ENCODE measurements at places on chromosomes 1 and 21.

DNA sequence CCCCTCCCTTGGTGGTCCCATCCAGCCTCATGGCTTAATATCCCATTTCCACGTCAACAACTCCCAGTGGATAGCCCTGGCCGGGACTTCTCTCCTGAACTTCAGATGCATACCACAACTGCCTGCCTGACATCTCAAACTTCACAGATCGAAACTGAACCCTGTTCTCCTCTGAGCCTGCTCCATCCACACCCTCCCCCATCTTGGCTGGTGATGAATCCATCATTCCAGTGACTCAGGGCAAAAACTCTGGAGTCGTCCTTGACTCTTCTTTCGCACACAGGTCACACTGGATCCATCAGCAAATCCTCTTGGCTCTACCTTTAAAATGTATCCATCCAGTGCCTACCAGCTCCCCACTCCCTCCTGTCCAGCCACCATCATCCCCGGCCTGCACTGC is 3.9 kb downstream of the TAS1R2 start:
- no peak for DNase-seq

DNA sequence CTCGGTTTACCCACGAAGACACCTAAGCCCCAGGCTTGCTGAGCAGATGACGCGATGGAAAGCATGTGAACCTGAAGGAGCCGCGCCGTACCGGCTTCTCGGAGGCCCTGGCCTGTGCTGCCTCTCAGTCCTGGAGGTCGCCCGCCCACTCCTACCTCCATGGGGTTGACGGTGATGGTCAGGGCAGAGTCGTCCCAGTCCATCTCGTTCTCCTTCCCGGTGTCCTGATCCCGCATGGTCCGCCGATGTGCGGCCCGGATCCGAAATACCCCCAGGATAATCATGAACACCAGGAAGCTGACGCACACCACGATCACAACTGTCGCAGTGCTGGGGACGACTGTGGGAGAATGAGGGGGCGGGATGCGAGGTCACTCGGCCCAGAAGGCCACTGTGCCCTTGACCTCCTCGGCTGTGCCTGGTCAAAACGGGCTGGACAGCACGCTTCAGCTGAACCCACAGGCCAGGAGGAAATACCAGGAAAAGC is 79.6 kb downstream of the PIK3CD start:
- DNase-seq = no peak

GRCh38 chr1:55916481-55916880 is 662.9 kb downstream of the PLPP3 start:
- no peak for DNase-seq

GRCh38 chr1:93805027-93805610 is 73.9 kb downstream of the DNTTIP2 start:
- DNase-seq = no peak

DNA sequence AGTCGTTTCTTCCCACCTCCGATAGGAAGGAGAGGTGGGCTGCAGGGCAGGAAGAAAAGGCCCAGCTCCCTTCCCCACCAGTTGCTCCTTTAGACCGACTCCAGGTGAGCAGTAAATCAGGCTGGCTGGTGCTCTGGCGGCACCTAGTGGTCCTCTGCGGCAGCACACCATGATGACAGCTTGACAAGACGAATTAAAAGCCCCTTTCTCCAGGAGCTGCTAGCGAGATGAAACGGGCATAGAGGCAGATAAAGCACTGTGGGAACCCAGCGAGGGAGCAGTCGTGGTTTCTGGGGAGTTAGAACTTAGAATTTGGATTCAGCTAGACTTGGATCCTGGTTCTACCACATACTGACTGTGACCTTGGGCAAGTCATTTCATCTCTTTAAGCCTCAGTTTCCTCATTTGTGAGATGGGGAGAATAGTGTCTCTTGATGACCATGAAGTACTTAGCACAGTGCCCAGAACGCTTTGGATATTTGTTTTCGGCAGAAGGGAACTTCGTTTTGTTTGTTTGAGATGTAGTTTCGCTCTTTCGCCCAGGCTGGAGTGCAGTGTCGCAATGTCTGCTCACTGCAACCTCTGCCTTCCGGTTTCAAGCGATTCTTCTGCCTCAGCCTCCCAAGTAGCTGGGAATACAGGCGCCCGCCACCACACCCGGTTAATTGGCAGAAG is 21.8 kb upstream of the COL9A2 start:
- DNase-seq = peak; percentile 75

DNA sequence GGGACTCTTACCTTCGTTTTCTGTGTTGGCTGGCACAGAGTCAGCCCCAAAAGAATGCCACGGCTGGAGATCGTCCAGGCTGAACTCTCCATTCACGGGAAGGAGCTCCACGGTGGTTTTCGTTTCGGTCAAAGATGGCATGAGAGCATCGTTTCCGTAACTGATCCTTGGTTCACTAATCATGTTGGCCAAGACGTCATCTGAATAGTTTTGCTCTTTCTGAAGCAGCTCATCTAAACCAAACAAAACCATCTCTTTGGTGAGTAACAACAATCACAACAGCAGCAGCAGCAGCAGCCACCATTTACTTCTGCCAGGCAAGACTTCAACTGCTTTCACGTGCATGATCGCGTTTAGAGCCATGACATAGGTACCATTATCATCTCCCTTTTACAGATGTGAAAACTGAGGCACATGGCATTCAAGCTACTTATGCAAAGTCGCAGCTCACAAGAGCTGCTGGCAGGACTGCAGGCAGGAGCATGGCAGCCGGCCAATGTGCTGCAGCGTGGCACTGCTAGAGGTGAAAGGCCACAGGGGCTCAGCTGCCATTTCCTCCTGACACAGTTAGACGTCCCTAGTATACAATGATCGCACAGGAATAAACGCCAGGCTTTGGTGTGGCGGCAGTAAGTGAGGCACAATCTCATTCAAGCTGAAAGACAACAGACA is 177.1 kb downstream of the GABPA start:
- no peak for DNase-seq

- DNase-seq = peak; percentile 96
Observed at GRCh38 chr1:7961216-7962013, at the start of gene PARK7. Gene PARK7 (plus strand): TSS chr1:7961711. CDS start chr1:7962786, 1,075 bp downstream.

DNA sequence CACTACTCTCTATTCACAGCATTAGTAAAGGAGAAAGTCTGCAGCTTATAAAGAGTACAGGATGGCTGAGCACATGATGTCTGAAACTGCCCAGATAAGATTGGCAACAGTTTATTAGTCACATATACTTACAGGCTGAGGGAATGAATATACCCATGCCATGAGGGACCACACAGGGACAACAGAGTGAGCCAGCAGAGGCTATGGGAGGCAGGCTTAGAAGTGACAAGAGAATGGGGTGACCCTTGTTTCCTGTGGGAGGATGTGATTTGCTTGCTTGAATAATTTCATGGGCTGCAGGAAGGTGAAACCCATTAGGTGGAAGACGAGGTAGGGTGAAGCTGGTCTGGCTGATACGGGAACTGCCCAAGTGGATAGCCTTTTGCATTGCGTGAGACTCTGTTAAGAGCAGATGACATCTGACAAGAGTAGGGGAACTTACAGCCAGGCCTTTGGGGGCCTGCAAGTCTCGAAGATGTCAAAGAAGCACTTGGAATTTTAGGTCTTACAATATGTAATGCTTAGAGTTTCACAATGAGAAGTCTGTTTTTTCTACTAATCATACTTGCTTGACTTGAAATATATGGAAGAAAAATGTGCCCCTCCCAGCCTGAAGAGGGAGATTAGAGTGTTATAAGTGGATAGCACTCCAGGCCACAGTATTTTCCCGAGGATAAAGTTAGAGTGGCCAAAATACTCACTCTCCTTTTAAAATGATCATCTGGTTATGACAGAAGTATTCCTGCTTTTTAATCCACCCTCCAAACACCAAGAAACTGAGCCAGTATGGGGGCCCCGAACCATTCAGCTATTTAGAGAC is 34.6 kb upstream of the TNFSF4 start:
- DNase-seq = no peak

- peak; percentile 91 for DNase-seq
Observed at GRCh38 chr1:23619299-23620188, 60.2 kb upstream of the ID3 start.

- DNase-seq = no peak
Observed at GRCh38 chr1:63414691-63415365, 47.4 kb downstream of the ALG6 start.

GRCh38 chr1:205434738-205435137 is 12.9 kb upstream of the LEMD1 start:
- peak; percentile 51 for DNase-seq

DNA sequence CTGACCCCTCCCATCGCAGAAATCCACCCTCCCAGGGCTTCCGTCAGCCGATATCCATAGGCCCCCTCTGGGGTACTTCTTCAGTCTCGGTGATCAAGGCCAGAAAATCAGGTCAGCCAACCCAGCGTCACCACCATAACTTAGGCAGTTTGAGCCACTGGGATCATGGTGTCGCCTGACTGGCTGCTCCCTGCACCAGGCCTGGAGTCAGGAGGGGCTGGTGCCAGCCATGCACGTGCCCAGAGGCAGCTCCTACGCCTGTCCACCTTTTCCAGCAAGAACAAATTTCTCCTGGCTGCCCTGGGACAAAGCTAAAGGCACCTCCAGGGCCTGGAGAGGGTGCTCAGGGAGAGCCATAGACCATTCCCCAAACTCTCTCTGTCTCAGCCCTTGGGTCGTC is 4.8 kb upstream of the CTRC start:
- no peak for DNase-seq

- DNase-seq = no peak
Observed at GRCh38 chr1:168093616-168094015, 43.1 kb downstream of the GPR161 start.

- DNase-seq = no peak
Observed at GRCh38 chr1:111142356-111142975, 2.4 kb downstream of the CEPT1 start.

- DNase-seq = no peak
Observed at GRCh38 chr21:39873687-39874086, 6.4 kb downstream of the PCP4 start.

DNA sequence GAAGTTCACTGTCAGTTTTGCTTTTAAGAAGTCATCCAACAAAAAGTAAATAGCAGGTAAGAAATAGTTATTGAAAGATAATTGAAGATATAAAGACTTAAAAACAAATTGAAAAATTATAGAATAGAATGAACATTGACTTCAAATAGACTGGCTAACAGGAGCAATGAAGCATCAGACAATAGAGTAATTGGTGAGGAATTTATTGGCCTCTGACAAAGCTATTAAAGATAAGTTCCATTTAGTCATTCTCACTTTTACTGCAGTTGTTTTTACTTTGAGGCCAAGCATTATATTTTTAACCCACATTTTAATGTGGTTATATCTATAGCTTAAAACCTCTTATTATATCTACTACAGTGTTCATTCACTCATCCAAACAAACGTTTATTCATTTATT is 228.8 kb upstream of the ADGRL2 start:
- no peak for DNase-seq

GRCh38 chr1:206687915-206688442 is 3.3 kb downstream of the MAPKAPK2 start:
- no peak for DNase-seq

DNA sequence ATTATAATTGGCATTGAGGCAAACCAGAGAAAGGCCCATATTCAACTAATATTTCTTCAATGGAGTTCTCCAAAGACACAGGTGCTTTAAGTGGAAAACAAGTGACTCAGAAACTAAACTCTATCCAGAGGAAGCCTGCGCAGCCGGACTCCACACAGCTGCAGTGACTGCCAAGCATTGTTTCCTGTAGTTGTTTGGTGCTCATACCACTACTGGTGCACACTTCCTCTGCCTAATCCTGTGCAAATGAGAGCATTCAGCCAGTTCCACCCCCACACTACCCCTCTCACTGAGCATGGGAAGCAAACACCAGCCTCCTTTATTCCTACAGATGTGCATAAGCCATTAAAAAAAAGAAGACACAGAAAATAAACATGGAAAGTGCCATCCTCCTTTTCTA is 102.9 kb downstream of the VAV3 start:
- DNase-seq = no peak

DNA sequence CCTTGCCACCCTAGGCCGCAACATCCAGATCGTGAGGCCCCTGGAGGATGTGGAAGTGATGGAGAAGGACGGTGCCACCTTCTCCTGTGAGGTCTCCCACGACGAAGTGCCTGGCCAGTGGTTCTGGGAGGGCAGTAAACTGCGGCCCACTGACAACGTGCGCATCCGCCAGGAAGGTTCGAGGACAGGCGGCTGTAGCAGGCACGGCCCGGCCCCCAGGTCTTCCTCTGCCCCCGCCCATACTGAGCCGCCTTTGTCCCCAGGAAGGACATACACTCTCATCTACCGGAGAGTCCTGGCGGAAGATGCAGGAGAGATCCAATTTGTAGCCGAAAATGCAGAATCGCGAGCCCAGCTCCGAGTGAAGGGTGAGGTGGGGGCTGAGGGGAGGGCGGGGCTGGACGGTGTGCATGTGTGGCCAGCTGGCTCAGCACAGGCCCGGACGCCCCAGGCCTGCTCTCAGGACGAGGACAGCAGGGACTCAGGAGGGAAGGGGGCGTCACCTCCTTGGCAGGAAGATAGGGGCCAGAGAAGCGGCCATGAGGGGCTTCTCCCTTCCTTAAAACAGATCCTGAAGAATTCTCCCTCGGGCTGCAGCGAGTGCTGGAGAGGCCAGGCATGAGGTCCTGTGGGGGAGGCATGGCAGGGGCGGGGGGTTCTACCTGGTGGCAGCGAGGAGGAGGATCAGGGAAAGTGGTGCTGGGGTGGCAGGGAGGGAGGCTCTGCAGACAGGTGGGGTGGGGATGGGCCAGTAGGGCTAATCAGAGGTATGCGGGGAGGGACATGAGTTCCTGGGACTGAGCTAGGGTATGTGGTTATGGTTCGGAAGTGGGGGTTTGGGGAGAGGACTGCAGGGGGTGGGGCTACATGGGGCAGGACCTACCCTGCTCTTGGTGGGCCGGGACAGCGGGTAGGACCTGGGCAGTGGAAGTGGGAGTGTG is 69.9 kb downstream of the OBSCN start:
- DNase-seq = no peak

GRCh38 chr1:178530037-178530402 is 17.1 kb downstream of the TEX35 start:
- peak; percentile 71 for DNase-seq

DNA sequence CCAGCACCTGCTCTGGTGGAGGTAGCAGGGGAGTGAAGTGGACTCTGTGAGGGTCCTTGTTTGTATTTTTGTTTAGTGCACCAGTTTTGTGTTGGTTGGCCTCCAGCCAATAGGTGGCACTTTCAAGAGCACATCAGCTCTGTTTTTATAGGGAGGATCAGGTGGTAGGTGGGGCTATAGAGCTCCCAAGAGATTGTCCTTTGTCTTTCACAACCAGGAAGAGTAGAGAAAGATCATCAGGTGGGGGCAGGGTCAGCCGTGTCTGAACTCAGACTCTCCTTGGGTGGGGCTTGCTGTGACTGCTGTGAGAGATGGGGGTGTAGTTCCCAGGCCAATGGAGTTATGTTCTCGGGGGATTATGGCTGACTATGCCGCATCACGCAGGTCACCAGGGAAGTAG is 159.8 kb downstream of the ZNF326 start:
- DNase-seq = no peak

GRCh38 chr1:42747125-42747524 is 7.1 kb upstream of the CLDN19 start:
- DNase-seq = no peak
